Amniotic stem cell (primary cell): ENCODE measurements at places on chromosomes 2 and 18.

- no peak for DNase-seq
Observed at GRCh38 chr2:31973665-31974064, 37.1 kb downstream of the MEMO1 start.

- no peak for DNase-seq
Observed at GRCh38 chr2:33208400-33208799, 261.6 kb downstream of the LTBP1 start.

DNA sequence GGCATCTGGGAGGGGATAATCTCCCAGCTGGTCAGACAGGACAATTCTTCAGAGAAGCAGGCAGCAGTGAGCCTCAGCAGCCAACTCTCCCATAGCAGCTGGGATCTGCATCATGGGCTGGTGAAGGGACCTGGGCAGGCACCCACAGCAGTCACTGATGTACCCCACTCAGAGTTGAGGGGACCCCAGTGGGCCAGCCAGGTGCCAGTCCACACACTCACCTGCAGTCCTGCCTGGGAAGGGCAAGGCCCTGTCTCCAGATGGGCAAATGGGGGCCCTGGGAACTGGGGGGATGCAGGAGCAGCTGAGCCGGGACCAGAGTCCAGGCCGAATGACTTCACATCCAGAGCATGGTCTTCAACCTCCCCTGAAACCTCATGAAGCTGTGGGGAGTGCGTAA lies 170.4 kb downstream of the ZFP36L2 start:
- DNase-seq, result no peak

- DNase-seq, result no peak
Observed at GRCh38 chr2:214492608-214493007, 81.8 kb downstream of the VWC2L start.

GRCh38 chr2:227447606-227448005 lies 24.4 kb upstream of the AGFG1 start:
- peak; percentile 18 for DNase-seq

GRCh38 chr18:6659963-6660725 lies 69.4 kb upstream of the ARHGAP28 start:
- DNase-seq, result no peak

DNA sequence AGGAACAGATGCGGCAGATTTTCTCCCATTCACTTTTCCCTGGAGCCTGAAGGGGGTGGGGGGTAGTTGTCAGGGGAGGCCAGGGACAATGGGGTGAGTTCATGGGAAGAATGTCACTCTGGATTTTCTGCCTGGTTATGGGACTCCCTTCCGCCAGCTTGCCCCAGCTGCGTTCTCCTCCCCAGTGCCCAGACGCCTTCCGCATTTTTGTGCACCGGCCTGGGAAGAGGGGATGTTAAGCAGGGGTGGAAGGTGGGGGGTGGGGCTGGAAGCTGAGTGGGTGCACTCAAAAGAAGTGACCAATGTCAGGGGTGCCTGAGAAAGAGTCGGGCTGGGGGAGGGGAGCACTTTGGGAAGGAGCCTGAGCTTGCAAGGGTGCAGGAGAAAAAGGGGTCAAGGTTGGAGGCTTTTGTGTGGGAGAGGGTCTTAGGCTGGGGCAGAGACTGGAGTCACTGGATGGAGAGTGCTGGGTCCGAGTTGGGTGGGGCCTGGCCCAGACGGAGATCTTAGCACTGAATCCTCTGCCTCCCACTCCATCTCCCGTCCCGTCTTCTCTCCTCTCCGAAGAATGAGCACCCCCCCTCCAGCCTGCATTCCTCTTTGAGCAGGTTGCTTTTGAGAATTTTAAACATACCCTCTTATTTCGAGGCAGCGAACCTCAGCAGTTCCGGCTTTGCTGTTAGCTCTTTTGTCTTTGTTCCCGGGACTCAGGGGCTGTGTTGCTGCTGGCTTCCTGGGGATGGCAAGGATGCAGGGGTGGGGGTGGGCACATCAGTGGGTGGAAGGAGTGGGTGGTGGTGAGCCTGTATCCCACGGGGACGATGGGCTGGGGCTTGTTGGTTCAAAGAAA lies 2.7 kb downstream of the IGFBP2 start:
- DNase-seq, result no peak

DNA sequence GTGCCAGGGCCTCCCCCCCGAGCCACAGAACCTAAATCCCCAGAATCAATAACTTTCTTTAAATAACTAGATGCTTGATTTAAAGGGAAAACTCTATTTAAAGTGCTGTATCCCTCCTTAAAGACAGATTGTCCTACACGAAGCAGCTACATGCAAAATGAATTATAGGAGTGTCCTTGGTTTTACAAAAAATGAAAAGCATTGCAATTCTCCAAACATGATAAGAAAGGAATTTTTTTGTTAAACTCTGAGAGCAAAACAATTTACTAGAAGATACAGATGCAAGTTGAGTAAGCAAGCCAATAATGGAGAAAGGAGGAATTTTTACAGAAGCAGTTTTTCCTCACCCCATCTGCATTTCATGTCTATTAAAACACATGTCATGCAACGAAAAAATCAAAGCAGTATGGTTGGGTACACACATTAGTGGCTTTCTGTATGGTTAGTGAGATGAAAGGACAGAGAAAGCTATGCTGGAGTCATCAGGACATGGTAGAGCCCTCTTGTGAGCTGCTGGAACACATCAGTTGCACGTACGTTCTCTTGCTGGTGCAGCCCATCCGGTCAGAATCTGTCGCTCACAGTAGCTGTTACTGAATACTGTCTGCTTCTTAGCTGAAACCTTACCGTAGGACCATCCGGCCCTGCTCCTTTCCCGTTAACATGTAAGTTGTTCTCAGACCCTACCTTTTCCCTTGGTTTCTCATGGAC lies 25.9 kb upstream of the STEAP3 start:
- no peak for DNase-seq

DNA sequence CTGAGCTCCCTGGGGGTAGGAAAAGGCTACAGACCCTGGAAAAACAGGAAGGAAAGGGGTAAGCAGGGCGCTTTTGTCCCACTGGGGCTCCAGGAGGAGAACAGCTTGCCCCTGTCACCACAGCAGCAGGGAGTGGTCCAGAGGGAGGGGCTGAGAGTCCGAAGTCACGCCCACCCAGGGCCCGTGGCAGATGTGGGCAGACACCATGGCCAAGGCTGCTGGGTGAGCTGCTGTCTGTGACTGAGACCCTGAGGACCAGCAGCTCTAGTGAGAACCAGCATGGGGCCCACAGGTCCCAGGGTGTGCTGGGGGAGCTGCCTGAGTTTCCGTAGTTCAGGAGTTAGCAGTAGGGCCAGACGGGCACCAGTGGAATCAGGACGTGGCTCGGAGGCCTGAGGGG lies 162.0 kb downstream of the SPP2 start:
- no peak for DNase-seq

DNA sequence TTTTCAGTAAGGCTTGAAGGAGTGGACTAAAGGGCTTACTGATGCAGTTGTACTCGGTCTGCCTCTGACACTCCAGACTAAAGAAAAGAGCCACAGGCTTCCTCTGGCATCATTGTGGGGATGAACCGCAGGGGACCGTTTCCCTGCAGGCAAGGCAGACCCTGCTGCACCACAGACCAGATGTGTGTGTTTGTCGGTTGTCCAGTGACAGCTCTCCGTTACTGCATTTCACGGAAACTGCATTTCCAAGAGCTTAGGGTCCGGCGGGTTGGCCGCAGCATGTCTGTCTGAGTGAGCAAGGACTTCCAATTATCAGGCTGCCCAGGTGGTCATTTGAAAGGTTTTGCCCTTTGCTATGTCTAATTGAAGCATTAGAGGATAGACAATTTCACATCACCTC lies 98.1 kb downstream of the FAM210A start:
- DNase-seq, result no peak

DNA sequence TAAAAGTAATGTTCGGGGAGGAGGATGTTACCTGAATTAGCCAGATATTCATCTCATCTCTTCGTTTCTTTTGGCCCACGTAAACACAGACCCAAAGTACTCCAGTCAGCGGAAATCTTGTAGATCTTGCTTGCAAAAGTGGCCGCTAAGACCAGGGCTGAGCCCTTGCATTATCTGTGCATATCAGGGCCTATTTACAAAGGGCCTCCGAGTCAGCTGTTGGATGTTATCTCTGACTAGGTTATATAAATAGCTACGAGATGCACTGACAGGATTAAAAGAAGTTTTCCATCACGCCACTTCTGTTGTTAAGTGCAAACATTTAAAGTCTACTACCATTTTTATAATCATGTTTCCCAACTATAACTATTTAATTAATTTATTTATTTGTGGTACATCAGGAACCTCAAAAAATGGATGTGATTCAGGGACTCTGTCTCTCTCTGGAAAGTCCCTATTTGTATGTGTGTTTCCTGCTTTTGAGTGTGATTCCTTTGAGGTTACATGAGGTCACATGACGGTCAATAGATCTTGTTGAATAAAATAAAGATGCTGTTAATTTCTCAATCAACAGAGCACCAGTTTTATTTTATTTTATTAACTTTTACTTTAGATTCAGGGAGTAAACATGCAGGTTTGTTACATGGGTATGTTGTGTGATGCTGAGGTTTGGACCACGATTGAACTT lies 46.8 kb upstream of the MBOAT2 start:
- DNase-seq, result no peak

- DNase-seq, result no peak
Observed at GRCh38 chr18:302097-302496, 34.2 kb upstream of the THOC1 start.

DNA sequence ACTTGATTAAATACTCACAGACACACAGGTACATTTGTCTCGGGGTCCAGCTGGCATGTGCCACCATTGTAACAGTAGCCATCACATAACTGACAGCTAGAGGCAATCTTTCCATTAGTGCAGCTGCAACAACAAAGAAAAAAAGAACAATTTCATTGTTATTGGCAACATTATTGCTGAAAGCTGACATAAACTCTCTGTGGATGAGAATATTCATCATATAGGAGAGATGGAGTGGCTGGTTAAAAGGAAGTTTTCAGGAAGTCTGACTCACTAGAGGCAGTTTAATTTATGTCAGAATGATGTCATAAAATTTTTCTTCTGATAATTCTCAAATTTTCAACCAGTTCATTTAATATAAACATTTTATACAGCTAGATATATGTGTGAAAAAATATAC lies 1490.0 kb upstream of the NXPH2 start:
- DNase-seq, result no peak
